ENCODE measurements at places on chromosomes 4 and X. TPM values are rescaled to one million over a fixed set of nuclear protein-coding genes. Genes with fewer than 3 reads are reported as not detected.

TRIML1 gene
- not detected for polyA plus RNA-seq

CORIN gene
- polyA plus RNA-seq, result 0.25 TPM

KIAA1210 gene
- not detected for polyA plus RNA-seq

HELQ gene
- polyA plus RNA-seq, result 18.0 TPM

CENPI gene
- 1.8 TPM for polyA plus RNA-seq

DCAF4L1 gene
- 0.42 TPM for polyA plus RNA-seq

NAP1L3 gene
- 243 TPM for polyA plus RNA-seq

TSPAN7 gene
- 180 TPM for polyA plus RNA-seq

PAGE2 gene
- not detected for polyA plus RNA-seq

PASD1 gene
- not detected for polyA plus RNA-seq

GATA1 gene
- polyA plus RNA-seq, result not detected

GLRA3 gene
- polyA plus RNA-seq, result 0.76 TPM

CHRDL1 gene
- 3.3 TPM for polyA plus RNA-seq

YIPF7 gene
- not detected for polyA plus RNA-seq

MMRN1 gene
- 2.2 TPM for polyA plus RNA-seq

PLAC8 gene
- not detected for polyA plus RNA-seq

OTUD6A gene
- not detected for polyA plus RNA-seq

DRD5 gene
- polyA plus RNA-seq, result 0.46 TPM

EMCN gene
- 4.0 TPM for polyA plus RNA-seq

WDFY3 gene
- polyA plus RNA-seq, result 39.8 TPM
